ENCODE measurements at places on chromosomes 2 and 18.

DNA sequence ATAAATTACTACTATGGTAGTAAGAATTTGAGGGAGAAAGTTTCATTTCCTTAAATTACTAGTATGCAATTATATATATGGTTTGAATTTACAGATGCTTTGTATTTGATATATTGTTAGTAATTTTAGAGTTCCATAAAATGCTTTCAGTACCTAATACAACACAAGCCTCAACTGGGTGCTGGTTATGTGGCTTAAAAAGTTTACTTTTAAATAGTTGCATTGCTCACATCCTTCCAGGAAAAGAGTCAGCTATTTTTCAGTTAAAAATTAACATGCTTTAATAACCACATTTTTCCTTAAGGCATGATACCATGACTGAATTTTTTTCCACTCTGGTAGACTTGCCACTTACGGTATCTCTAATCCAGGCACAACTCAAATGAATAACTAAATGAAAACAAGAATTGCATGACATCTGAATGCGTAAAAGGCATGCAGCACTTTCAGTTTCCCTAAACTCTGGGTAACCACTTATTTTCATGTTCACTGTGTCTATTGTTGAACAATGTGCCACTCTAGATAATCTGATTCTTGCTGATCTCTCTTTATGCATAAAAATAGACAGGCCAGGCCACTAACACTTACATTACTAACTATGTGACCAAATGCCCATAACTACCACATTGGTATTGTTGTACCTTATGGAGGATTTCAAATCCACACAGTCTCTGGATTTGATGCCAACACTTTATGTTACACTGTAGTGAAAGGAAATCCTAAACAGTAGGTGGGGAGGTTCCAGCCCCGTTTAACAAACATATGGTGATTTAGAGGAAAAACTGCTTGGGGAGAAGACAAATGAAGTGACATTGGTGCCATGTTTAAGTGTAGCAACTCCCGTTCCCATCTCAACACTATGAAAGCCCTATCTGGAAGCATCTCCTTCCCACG lies 35.5 kb upstream of the SLC35F5 start:
- no peak for DNase-seq

- no peak for DNase-seq
Measured at GRCh38 chr18:14944838-14945237, 196.9 kb downstream of the ANKRD30B start.

DNA sequence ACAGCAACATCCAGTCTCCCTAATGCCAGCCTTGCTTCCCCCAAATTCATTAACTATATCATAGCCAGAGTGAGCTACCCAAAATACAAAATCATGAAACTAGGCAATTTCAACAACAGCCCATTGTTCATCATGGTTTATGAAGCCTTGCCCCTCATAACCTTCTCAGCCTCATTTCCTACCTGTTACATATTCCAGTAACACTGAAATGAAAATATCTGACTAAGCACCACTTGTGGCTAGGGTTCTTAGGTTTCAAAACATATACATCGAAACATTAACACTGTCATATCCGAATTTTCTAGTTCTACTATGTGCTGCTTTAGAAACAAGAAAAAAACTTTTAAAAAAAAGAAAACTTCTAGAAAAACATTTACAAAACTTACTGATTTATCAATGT lies 59.5 kb downstream of the ATAD2B start:
- no peak for DNase-seq

DNA sequence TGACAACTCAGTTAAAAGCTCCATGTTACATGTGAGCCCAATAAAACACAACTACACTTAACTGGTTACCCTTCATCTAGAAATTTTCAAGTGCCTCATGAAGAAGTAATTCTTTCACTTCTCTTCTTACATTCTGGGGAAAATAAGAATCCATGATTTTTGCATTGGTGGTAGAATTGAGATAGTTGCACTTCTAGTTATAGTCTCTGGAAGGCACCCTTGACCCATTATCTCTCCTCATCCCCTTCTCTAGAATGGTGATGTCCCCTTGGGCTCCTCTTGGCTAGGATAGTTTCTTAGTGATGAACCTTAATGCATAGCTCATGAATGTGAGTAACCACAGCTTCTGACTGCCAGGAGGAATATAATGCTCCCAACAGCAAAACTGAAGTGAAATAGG lies 3.6 kb downstream of the LGALSL start:
- no peak for DNase-seq

DNA sequence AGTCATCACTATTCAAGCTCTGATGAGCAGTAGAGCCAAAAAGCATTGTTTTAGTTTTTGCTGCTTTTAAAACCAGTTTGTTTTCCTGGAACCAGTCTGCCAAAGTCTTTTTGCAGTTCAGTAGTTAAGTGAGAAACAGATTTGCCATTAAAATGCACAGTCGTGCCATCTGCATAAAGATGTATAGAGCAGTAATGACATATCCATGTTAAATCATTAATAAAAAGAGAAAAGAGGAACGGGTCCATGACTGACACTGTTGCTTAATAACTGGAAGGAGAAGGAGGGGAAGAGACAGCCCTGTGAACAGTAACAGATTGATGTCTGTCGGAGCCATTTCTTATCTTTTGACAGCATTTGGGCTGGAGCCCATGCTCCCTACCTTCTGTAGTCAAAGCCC lies 704.6 kb downstream of the SATB2 start:
- DNase-seq = no peak

DNA sequence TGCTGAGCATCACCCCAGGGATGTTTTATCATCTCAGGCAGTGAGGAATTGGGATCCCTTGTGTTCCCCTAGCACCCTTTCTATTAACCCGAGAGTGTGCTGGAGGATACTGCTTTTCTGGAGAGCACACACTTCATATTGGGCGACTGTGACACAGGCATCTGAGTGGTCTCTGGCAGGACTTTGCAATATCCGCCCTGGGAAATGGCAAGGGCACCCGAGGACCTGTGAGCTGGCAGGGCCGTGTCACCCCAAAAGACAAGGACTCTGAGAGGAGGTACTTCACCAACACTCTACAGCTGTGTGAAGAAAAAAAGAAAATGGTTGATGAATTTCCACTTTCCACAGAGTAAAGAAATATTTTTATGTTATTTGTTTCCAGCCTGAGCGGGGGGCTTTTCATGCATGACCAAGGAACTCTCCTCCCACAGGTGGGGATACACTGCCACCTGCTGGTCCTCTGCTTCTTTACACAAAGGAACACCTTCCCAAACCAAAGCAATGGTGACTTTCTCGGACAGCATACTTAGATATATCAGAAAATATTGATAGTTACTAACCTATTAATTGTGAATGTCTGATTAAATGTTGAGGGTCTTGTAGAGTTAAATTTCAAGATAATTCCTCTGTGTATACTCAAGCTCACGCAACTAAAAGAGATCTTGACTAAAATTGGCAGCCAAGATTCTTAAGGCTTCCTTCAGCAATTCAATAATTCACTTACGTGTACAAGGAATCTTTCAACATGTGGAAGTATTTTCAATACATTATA lies 45.9 kb upstream of the REG3G start:
- DNase-seq = peak; percentile 85

DNA sequence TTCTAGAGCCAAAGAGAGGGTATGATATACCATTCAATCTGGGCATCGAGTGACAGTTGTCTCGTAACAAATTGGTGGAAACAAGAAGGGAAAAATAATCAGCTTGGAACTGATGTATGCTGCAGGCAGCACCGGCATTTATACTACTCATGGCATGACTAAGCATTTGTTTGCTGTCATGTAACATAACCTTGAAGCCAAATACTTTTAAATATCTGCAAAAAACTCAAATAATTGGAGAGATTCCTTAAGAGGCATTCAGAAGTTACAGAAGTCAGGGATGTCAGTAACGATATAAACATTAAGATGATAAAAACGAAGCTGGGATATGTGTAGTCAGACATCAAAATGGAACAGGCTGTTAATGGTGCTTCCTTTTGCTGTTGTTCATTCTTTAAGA lies 157.3 kb upstream of the MMADHC start:
- DNase-seq = no peak

DNA sequence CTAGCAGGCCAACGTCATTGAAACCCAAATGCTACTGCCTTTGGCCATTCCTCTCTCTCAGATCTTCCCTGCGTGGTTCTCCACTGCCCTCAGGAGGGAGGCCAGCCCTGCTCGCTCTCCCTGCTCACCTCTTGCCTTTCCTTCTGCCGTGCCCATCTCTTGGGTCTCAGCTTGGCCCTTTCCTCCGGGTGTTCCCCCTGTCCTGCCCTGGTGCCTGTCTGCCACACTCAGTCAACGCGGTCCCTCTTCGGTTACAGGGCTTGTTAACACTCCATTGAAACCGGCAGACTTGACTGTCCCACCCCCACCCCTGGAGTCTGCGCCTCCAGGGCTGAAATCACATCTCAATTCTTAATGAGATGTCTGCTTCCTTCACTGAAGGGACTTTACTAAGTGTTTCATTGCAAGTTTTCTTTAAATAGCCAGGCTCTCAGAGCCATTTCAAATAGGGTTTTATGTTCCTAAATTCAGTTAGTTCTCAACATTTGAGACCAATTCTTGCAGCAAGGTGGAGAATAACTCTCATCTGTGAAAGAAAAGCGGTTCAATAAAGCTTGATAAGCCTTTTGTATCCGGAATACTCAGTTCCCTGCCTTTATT lies 237.6 kb downstream of the DYSF start:
- DNase-seq = no peak

GRCh38 chr18:47471784-47472183 lies 220.3 kb upstream of the SKOR2 start:
- no peak for DNase-seq

GRCh38 chr18:24368749-24369148 lies 28.9 kb downstream of the OSBPL1A start:
- no peak for DNase-seq

GRCh38 chr2:229133155-229133772 lies 137.8 kb downstream of the PID1 start:
- DNase-seq = no peak

GRCh38 chr18:48589797-48590519 lies 51.1 kb downstream of the CTIF start:
- no peak for DNase-seq

DNA sequence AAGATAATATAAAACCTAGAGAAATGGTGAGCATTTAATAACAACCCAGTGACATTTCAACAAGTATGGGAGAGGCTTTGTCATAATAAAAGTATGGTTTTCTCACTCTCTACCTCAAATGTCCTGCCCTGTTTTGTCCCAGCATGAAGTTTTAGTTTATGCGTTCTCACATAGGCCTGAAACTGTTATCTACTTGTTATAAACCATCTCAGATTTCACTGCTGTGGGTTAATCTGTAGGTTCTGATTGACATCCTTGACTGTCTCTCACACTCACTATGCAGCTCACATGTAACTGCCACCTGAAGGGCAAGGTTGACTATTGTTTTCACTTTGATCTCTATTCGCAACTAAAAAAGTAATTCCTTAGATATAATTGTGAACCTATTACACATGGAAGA lies 44.9 kb downstream of the ZEB2 start:
- no peak for DNase-seq

DNA sequence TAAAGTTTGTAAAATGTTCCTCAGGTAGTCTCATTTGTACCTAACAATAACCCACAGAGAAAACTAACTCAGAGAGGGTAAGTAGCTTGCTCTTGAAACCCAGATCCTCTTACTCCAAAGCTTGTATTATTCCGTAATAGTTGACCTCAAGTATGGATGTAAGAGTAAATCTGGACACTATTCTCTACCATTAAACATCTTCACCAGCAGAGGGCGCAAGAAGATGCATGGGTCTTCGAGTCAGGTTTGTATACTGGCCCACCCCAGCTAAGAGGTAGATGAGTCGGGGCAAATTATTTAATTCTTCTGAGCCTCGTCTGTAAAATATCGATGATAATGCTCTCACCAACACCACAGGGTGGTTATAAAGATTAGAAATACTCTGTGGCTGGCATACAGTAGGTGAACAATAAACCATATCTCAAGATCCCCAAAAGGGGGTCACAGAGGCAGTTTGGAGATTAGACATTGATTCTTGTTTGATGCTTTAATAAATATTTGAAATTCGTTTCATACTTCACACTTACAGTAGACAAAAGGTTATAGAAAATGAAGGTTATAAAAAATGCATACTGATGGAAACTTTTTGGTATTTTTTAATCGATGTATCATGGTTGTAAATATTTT lies 3.5 kb upstream of the CABLES1 start:
- DNase-seq = peak; percentile 75

GRCh38 chr2:44772669-44773378 lies 168.7 kb upstream of the SIX3 start:
- DNase-seq = no peak

GRCh38 chr2:161754379-161754778 lies 130.2 kb downstream of the SLC4A10 start:
- DNase-seq = no peak

GRCh38 chr2:43848214-43848613 lies 9.4 kb downstream of the ABCG8 start:
- DNase-seq = no peak

DNA sequence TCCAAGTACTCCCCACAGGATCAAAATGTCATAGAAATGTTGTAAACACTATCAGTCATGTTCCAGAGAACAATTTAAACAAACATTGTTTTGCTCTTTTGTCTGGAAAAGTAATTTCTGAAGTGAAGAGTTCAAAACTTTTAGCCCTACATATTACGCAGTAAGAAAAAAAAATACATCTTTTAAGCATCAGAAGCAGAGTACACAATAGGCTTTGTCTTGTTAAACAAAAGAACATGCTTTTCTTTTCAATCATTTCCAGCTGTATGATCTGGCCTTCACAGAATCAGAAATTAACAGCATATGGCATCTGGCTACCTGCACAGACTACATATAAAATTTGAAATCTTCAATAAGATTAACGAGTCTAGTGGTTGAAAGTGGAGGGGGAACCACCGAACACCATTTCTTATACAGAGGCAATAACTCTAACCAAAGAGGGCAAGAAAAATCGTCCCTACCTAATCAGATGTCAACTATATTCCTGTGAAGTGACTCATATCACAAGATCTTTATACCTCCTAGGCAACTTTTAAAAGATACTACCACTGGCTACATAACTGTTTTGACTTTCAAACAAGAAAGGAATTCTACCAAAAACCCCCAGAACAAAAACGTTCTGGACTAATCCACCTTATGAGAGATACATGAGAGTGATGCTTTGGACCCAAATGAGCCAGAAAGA lies 149.3 kb downstream of the EXOC6B start:
- DNase-seq = no peak

- DNase-seq = no peak
Measured at GRCh38 chr18:37574113-37574512, 8.5 kb upstream of the CELF4 start.

DNA sequence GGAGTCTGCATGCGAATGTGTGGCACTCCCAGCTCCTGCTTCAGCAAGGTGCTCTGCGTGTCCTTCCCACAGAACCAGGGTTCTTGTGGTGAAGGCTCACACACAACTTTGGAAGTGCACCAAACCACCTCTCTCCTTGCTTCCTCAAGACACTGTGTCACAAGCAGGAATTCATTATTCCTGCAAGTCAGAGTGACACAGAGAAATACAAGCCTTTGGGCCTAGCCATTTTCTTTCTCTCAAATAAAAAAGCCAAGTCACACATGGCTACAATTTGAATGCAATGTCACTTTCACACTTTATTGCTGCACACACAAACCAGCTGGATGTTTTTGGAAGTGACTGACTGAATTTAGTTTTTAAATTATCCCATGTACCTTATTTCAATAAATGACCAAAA lies 30.1 kb upstream of the THOC1 start:
- no peak for DNase-seq

GRCh38 chr18:67266246-67267237 lies 250.0 kb downstream of the DSEL start:
- DNase-seq = no peak

GRCh38 chr2:128370468-128371247 lies 52.0 kb upstream of the HS6ST1 start:
- no peak for DNase-seq
